ENCODE measurements at places on chromosomes 12 and 14. TPM values are rescaled to one million over a fixed set of nuclear protein-coding genes. Genes with fewer than 3 reads are reported as not detected.

ISM2 gene
- not detected for polyA plus RNA-seq

ZNF140 gene
- polyA plus RNA-seq, result 12.8 TPM

SYCP3 gene
- polyA plus RNA-seq, result not detected

TAS2R30 gene
- not detected for polyA plus RNA-seq

KRT73 gene
- polyA plus RNA-seq, result 0.82 TPM

VWF gene
- 0.10 TPM for polyA plus RNA-seq

GPD1 gene
- polyA plus RNA-seq, result not detected

CAPZA3 gene
- polyA plus RNA-seq, result not detected

ANKRD33 gene
- polyA plus RNA-seq, result not detected

RDH12 gene
- 0.17 TPM for polyA plus RNA-seq

TRMT61A gene
- polyA plus RNA-seq, result 7.7 TPM

FOXN4 gene
- polyA plus RNA-seq, result not detected

SLC2A3 gene
- 114 TPM for polyA plus RNA-seq

VRTN gene
- not detected for polyA plus RNA-seq

MSI1 gene
- polyA plus RNA-seq, result not detected

LUM gene
- not detected for polyA plus RNA-seq

SPX gene
- 0.15 TPM for polyA plus RNA-seq

GLIPR1L1 gene
- not detected for polyA plus RNA-seq

RGS6 gene
- polyA plus RNA-seq, result 0.37 TPM

Measured in immature natural killer cell (primary cell).